ENCODE measurements at places on chromosomes 11 and 22. TPM values are rescaled to one million over a fixed set of nuclear protein-coding genes. Genes with fewer than 3 reads are reported as not detected.

GRCh38 chr22:37806409-37807333 lies 1.1 kb upstream of the GCAT start:
- peak; percentile 52 for DNase-seq

DNA sequence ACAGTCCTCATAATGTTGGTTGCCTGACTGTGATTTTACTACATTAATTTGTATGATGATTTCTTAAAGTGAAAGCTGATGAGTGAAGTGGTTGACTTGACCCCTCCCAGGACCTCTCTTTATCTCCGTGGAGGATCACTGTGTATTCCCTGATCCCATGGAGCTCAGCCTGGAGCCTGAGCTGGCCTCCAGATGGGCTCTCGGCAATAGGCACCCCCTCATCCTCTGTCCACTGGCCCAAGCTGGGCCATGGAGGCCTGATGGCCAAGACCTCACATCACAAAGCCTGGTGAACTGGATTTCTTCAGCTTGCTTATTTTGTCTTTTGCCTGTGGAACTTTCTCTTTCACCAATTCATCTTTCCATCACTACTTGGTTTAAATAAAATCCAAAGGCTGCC lies 75.2 kb downstream of the WNT11 start:
- DNase-seq, result no peak

The RHBDD3 gene
- 6.9 TPM for total RNA-seq

The MPEG1 gene
- not detected for total RNA-seq

- DNase-seq, result no peak
These were observed 5.5 kb downstream of the KMT2A start for GRCh38 chr11:118441770-118442275.

The KLHL35 gene
- 1.4 TPM for total RNA-seq

The TRIM49 gene
- total RNA-seq, result not detected

DNA sequence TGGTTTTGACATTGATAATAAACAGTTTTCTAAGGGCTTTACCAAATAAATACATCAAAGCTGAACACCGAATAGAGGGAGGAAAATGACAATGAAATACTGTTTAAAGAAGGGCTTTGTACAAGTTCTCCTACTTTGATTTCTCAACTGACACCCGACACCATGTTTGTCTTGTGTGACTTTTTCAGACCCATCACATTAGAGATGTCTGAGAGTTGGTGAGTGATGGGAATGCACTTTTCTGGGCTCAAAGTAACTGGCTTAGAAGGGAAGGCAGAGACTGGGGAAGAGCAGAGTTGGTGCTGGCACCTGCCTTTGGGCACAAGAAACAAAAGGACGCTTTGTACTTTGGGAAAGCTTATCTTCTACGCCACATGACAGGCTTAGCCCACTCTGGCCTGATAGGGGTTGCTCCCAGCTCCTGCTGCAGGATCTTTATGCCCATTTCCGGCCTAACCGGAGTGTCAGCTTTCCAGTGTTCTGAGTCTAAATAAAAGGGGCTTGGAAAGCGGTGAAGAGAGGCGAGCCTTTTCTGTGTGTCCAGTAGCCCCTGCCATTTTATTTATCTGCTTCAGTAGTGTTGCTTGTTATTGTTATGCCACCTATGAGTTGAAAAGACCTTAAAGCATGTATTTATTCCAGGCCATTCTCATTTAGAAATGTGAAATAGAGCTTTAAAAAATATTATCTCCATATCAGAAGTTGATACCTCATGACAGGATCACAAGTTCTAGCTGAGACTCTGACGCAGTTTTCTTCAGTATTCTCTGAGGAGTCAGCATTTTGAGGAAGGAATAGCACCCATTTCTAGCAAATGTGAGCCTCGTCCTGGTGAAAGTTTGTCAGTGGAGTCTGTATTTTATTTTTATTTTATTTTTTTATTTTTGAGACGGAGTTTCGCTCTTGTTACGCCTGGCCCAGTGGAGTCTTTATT lies 24.2 kb downstream of the KREMEN1 start:
- peak; percentile 30 for DNase-seq

All from IMR-90 (cell line).